CD4-positive, alpha-beta memory T cell (primary cell): ENCODE measurements at places on chromosomes 6 and 20.

GRCh38 chr6:110491299-110491643, 14.9 kb upstream of the SLC22A16 start:
- no peak for DNase-seq

GRCh38 chr6:67775333-67775732, 859.7 kb upstream of the ADGRB3 start:
- no peak for DNase-seq

DNA sequence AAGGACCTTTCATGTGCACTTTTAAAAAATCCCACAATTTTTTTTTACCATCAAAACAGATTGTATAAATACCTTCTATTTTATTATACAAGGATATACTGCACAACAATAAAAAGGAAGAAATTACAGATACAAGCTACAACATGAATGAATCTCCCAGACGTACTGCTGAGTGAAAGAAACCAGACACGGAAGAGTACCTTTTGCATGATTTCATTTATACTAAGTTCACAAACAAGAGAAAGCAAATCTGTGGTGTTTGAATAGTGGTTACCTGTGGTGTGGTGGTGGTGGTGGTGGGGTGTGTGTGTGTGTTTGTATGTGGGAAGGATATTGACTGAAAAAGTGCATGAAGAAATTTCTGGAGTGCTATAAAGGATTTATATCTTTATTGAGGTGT, 6.8 kb upstream of the PLCB4 start:
- DNase-seq: no peak

- no peak for DNase-seq
These were observed 179.7 kb upstream of the MYLIP start for GRCh38 chr6:15948930-15949900.

- DNase-seq: peak; percentile 10
These were observed 682 bp upstream of the CHD6 start for GRCh38 chr20:41618807-41619311.
